ENCODE measurements at places on chromosomes 2 and 18.

DNA sequence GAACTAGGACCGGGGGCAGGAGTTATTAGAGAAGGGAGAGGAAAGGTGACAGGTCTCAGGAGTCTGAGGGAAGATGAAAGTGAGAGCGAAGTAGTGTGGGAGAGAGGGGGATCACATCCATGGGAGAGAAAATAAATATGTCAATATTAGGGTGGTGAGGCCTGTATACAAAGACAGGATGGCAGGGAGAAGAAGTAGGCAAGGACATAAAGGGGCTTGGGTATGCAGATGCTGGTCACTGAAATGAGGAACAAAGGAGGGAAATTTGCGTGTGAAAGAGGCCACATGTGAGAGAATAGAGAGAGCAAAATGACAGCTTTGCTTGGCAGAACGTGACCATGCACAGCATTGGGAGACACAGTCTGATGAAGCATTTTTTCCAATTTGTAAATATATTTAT lies 13.6 kb downstream of the METAP1D start:
- DNase-seq, result no peak

- no peak for DNase-seq
Observed at GRCh38 chr2:215793747-215794595, 219.4 kb downstream of the MREG start.

- no peak for DNase-seq
Observed at GRCh38 chr18:44533071-44533470, 147.6 kb upstream of the SETBP1 start.

DNA sequence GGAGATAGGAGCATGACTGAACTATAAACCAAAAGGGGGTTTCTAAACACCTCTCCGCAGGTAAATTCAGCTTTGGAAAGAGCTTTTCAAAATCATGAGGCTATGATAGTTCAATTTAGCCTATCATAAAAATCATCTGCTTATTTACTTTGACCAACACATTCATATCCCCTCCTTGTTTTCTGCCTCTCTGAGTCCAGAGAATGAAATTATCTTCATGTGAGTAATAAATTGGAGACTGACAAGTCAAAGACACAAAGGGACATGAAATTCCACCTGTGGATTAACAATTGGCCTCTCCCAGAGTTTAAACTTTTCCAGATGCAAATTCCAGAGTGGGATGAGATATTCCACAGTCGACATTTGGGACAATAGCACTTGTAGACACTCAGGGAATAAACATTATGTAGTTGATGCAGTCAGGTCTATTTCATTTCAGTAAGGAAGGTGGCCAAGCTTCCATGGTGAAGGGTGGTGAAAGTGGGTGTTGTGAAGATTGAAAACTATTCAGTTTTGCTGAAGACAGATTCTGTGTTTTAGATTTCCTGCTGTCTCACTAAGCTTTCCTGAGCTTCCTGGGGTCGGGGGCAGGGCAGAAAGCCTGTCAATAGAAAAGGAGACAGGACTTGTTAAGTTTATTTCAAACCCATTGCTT lies 84.7 kb downstream of the CDC42EP3 start:
- DNase-seq, result no peak

- DNase-seq, result no peak
Observed at GRCh38 chr2:230984393-230985220, 11.3 kb upstream of the SPATA3 start.

- no peak for DNase-seq
Observed at GRCh38 chr18:78309307-78309706, 670.3 kb upstream of the SALL3 start.

DNA sequence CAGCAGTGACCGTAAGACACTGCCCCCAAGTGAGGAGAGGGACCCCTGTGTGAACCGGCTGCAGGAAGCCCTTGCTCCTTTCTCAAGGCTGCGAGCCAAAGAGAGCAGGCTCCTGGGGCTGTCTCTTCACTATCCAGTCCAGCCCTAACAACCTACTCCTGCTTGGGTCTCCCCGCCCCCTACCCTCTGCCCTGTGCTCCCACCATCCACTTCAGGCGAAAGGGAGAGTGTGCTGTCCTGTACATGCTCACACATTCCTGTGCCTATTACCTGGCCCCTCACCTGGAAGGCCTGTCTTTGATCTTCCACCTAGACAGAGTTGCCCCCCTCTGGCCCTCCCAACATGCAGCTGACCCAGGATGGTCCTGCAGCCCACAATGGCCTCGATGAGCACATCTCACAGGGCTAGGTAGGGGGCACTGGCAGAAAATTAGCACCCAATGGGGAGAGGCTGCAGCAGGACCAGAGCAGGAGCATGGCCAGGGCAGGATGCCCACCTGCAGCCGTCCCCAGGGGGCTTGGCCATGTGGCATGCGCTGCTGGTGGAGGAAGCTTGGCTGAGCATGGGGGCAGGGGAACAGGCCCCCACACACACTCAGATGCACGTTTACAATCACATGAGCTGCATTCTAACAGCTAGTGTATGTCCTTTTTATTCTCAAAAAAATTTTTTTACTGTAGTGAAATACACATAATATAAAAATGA lies 93.5 kb downstream of the POLR1A start:
- no peak for DNase-seq

DNA sequence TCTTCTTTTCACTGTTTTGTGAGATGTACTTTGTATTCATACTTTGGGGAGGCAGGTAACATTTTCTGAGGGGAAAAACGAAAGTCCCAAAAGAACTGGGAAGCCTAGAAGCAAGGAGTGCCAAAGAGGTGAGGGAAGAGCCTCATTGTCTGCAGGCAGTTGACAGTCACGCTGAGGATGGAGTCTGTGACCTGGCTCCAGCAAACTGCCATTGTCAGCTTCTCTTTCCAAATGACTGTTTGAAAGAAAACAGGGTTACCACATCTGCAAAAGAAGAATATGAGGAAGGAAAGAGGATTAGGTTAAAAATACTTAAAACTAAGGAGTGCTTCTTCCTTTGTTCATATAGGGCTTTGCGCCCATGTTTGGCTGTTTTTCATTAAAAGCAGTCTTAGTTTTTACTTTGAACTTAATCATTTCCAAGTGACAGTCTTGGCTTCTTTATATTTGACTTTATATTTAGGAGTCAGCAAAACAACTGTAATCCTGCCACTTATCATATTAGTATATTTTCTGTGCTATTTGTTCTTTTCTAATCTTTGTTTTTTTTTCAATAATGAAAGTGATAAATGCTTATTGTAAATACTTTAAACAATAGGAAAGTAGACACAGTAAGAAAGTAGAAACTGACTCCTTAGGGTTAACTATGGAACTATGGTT lies 35.0 kb downstream of the CERS6 start:
- no peak for DNase-seq

- DNase-seq, result no peak
Observed at GRCh38 chr2:176105078-176105729, 1.9 kb upstream of the HOXD11 start.

DNA sequence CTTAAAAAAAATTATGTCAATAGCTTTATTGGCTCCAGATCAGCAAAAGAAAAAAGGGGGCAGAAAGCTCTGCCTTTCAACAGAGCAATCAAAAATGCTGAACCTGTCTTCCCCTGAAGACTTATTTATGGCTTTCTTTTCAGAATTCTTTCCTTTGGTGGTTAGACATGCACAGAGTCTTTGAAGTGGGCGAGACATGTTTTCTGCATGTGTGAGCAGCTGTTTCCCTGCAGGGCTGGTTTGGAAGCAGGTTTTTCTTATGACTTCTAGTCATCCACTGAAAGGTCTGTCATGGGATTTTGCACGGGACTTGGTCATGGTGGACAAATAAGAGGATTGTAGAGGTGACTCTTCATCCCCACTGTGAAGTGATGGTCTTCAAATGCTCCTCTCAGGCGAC lies 160.3 kb downstream of the VAPA start:
- no peak for DNase-seq

GRCh38 chr2:85735691-85736090 lies 18.1 kb upstream of the ATOH8 start:
- no peak for DNase-seq

GRCh38 chr2:43370146-43370545 lies 143.7 kb upstream of the ZFP36L2 start:
- DNase-seq, result no peak

DNA sequence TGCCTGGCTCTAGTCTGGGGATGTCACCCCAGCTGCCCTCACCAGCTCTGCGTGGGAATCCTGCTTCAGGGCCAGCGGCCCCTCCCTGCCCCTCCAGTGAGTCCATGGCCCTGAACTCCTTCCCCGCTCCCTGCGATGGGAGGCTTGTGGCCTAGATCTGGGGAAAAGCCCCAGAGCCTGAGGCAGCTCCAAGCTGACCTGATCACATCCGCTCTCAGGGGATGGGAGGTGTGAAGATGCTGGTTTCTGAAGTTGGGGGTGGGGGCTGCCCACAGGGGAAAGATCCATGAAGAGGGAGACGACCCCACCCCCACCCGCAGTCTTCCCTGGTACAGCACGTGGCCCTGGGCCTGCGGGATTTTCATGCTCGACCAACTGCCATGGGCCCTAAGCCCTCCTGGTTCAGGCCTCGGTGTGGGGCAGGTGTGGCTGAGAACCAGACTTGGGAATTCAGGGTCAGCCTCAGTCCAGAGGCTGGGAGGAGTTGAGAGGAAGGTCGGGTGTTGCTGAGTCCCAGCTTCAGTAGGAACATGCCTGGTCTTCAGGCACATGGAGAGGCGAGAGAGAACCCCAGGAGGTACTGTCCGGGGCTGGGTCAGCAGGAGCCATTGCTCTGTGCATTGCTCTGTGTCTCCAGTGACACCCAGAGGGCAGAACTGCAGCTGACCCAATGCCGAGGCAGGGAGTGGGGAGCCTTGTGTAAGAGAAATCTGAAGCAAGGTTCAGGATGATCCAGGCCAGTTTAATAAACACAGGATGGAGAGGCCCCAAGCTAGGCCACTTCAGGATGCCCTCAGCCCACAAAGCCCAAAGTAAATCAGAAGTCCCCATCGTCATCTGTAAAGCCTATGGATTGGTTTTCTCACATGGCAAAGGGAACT lies 115.1 kb downstream of the CAPN13 start:
- no peak for DNase-seq

DNA sequence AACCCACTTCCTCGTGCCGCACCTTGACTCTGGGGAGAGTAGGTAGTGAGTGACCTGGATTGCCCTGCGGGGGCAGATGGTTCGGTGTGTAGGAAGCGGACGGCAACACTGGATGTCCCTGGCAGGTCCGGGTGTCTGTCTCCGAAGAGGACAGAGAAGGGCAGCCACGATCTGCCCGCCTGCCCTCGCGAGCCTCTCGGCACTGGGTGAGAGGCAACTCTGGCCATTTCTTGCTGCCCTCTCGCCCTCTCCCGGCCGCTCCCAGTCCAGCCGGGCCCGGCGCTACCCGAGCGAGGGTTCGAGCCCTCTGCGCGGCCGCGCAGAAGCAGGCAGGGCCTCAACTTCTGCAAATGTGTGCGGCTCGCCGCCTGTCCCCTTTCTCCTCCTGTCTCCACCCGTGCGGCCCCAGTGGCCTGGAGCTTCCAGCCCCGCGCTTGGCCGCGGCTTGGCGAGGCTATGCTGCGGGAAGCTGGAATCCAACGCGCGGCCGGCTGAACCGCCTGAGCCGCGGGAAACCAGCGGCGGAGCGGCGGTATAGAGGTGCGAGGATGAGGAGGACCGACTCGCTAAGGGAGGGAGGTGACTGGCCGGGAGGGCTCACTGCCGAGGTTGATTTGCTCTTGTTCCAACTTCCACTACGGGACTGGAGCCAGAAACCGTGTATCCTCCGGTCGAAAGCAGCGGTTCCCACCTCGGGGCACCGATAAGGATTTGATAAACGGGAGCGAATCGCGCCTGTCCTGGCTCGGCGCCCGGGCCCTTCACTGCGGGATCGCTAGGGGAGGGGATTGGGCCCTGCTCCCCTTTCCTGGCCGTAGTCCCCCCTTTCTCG lies 1.5 kb downstream of the EPAS1 start:
- DNase-seq, result peak; percentile 19

GRCh38 chr2:187168720-187169713 lies 279.0 kb downstream of the CALCRL start:
- DNase-seq, result no peak
